ENCODE measurements at places on chromosomes 5 and 9.

DNA sequence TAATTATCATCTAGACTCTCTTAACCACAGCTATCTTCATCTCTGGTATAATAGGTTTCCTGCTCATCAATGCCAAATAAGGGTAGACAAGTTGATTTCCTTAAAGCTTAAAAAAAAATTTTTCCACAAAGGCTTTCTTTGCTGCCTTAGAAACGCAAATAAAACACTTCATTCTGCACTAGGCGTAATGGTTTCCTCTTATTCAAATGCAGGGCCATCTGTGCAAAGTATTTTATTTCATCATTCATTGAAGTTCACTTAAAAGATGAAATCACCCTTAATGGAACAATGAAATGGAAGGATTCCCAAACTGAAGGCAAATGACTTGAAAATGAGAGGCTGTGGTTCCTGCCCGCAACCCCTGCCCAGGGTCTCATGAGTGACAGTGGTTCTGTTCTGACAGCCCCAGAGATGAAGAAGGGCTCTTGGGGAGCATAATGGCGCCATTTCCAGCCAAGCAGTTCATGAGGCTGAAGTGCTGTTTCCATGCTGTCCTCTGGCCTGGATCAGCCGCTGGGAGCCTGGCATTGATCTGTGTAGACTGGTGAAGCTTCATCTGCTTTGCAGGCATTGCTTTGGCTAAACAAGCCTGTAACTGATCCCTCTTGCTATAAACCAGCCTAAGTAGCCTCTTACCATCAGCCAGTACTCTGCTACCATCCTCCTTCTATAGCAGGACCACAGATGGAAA lies 276.9 kb upstream of the WWC1 start:
- DNase-seq, result no peak

GRCh38 chr5:14476786-14477435 lies 104.7 kb upstream of the OTULINL start:
- DNase-seq, result no peak

DNA sequence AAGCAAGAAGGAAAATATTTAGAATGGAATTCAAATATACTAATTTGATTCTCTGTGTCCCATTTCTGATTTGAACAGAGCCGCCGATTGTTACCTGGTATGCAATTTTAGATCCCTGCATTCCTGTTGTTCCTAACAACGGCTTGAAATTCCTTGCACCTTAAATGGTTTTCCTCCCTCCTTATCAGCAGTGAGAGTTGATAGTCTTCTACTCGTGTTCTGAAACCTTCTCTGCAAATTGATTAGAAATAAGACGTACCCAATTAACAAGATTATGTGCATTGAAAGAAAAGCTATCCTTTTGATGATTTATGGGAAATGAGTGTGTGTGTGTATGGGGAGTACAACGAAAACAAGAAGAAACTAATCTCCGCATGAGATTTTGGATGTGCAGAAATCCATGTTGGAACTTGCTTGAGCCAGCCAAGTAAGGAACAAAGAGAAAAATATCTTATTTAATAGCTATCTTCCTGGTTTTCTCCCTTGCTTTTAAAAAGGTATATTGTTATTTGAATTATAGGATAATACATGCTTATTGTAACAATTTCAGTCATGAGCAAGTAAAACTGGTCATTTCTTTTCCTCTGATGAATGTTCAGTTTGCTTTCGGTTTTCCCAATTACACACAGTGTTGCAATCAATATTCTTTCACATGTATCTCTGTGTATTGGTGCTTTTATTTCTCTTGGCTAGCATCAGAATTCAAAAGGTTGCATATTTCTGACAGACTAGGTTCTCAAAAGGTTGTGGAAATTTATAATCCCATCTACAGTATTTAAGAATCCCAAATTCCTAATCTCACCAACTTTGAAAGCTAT lies 211.1 kb upstream of the ACTBL2 start:
- DNase-seq, result no peak

GRCh38 chr5:107869438-107870115 lies 198.8 kb upstream of the EFNA5 start:
- no peak for DNase-seq

DNA sequence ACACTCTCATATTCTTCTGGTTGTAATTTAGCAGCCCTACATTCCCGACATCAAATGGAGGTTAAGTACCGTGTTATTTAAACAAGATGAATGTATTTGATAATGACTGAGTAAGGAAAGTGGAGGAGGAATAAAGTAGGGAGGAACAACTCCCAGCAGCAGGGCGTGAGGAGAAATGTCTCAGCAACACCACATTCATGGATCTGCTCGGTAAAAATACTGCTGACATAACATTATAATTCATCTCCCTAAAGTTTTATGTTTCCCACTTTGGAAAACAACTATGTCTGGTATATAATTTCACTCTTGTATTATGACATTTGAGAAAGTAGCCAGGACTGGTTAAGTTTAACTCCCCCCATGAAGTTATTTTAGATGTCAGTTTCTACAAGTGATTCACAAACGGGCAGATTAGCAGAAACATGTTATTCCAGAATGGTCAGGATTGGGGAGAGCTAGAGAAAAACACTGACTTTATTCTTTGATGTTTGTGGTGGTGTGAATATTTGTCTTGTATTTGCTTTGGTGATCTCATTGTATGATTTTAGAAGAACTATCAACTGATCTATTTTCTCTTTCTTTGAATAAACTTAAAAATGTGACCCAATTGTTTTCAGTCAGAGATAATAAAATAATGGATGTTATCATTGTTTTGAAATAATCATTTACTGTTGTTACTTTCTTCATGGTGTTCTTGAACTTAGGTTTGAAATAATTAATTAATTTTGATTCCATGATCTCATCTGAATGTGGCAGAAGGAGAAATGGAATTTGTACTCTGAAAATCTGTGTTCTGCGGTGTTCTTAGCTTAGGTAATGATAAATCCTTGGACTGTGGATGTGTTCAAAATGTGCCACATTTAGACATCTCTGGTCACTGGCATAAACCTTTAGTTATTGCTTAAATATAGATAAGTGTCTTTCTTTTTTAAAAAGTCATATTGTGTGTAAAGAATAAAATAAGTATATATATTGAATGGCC lies 303.6 kb upstream of the ZNF608 start:
- DNase-seq, result no peak

DNA sequence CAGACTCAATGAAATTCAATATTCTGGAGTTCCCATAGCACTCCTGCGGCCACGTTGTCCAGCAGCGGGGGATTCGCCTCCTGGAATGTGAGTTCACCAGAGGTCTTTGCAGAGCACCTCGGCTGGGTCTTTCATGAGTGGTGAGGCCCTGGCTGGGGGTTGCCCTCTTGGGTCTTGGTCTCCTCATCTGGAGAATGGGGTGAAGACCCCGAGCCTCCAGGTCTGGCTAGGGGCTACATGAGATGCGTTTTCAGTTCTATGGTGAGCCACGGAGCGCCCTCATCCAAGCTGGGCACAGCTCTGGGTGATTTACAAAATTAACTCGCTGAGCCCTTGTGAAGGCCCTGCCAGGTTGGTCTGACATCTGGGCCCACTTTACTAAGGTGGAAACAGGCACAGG lies 37.5 kb upstream of the RXRA start:
- DNase-seq, result no peak

- no peak for DNase-seq
Measured at GRCh38 chr9:132743931-132744479, 73.7 kb downstream of the GTF3C4 start.

GRCh38 chr5:175214152-175214551 lies 229.8 kb downstream of the DRD1 start:
- DNase-seq, result no peak

- DNase-seq, result no peak
Measured at GRCh38 chr5:176486189-176486757, 38.1 kb downstream of the FAF2 start.

- DNase-seq, result no peak
Measured at GRCh38 chr5:170327168-170327567, 29.6 kb upstream of the LCP2 start.

DNA sequence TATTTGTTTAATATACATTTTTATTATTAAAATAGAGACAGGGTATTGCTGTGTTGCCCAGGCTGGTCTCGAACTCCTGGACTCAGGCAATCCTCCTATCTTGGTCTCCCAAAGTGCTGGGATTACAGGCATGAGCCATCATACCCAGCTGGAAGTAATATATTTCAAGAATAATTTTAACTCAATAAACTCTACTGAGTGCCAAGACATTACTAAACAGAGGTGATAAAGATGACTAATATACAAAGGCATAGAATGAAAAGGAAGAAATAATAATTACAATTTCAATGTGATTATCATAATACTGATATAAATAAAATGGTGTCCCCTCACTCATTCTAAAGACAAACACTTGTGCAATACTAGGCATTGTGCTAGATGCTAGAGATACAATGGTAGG lies 13.9 kb downstream of the GOLPH3 start:
- DNase-seq, result no peak

DNA sequence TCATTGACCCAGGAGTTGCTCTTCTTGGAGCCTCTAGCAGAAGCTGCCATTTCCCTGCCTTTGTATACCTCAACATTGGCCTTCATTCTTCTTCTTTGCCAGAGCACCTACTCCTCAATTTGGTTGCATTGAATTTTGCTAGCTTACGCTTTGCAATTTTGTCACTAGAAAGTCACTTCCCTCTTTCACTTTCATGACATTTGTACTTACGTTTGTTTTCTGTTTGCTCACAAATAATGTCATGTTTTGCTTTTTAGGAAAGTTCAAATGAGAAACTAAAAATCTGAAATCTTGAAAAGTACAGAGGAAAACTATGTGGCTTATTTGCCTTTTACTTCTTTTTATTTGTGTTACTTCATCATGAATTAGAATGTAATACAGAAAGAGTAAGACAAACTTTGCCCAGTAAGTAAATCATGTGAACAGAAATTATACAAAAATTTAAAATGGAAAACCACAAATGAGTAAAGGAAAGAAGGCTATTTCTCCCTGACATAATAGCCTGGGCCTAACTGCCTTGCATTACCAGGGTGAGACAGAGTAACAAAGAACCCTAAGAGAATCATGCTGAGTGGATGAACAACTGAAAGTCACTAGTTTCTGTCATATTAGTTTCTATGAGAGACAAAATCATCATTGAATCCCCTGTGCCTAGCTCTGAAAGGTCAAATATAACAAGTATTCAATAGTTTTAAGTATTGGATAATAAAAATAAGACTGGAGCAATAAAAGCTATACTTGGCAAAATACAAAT lies 7.4 kb upstream of the IFNA1 start:
- DNase-seq, result no peak

- no peak for DNase-seq
Measured at GRCh38 chr5:76537073-76537543, 86.1 kb downstream of the F2RL2 start.

DNA sequence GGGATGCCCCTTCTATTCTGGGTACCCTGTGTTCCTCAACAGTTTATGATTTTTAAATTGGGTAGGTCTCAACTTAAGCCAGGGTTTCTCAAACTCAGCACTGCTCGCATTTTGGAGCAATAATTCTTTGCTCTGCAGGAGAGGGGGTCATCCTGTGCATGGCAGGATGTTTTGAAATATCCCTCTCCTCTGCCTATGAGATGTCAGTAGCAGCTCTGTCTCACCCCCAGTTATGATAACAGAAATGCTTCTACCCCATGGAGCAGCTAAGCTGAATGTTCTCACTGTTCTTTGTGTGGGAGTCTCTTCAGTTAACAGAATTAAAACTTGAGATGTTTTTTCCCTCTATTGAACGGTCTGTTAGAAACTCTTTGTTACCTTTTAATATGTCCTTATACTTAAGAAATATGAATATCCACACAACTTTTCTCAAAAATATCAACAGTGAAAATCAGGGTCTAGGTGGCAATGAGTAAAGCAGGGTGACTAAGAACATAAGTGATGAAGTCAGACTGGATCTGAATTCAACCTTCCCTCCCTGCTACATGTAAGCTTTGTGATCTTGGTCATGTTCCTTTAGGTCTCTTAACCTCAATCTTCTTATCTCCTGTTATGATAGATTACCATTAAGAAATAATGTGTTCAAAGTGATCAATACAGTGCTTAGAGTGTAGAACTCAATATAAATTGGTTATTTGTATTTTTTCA lies 89.0 kb downstream of the CAMK4 start:
- no peak for DNase-seq

DNA sequence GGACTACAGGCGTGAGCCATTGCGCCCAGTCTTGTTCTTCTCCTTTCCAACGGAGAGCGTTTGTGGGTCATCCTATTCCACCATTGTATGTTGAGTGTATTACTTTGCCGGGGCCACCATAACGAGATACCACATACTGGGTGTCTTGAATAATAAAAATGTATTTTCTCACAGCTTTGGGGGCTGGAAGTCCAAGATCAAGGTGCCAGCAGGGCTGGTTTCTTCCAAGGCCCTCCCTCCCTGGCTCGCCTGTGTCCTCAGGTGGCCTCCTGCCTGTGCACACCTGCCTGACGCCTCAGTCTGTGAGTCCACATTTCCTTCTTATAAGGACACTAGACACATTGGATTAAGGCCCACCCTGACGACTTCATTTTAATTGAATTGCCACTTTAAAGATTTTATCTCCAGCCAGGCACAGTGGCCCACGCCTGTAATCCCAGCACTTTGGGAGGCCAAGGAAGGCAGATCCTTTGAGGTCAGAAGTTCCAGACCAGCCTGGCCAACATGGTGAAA lies 175.1 kb downstream of the C9orf50 start:
- no peak for DNase-seq

- no peak for DNase-seq
Measured at GRCh38 chr5:90690307-90690706, 131.7 kb downstream of the ADGRV1 start.

- DNase-seq, result no peak
Measured at GRCh38 chr5:136076881-136077445, 48.2 kb downstream of the TGFBI start.

DNA sequence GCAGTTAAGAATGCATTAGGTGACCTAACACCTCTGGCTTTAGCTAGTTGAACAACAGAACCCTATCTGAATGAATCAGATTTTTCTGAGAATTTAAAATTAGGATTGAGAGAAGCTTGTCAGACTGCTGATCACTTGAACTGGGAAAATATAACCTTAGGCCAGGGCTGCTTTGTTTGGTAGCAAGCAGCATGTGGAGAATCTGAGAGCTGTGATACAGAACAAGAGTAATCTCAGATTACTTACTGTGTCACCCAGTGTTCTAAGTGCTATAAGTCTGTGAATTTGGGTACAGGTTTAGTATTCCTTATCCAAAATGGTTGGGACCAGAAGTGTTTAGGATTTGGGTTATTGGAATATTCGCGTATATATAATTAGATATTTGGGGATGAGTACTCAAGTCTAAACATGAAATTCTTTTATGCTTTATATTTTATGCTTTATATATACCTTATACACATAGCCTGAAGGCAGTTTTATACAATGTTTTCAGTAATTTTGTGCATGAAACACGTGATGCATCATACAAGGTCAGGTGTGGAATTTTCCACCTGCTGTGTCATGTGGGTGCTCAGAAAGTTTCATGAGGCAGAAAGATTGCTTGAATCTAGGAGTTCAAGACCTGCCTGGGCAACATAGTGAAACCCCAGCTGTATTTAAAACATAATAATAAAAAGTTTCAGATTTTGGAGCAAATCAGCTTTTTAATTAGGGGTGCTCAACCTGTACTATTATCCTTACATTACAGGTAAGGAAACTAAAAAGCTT lies 8.3 kb upstream of the CHD1 start:
- DNase-seq, result no peak

DNA sequence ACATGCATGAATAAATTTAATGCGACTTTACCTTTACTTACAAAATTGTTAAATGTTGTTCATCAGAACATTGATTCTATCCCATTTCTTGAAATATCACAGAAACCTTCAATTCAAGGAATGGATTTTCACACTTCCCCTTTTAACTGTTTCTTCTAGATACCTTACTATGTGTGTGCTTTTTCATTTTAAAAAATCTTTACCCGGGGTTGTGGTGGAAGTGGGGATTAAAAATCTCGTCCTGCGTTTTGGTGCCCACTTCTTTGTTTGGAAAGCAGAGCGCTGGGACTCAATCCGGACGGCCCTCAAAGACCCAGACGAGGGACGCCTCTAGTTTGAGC lies 5.8 kb upstream of the MEF2C start:
- no peak for DNase-seq
